ENCODE measurements at places on chromosomes 1 and 21.

DNA sequence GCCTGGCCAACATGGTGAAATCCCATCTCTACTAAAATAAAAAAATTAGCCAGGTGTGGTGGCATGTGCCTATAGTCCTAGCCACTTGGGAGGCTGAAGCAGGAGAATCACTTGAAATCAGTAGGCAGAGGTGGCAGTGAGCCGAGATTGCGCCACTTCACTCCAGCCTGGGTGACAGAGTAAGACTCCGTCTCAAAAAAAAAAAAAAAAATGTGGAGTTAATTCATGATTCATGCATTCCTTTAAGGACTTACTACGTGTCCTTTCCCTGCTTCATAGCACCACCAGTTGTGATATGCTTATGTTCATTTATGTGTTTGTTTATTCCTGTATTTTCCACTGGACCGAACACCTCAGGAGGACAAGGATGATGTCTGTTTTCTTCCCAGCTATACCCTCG lies 12.7 kb upstream of the PRELP start:
- no peak for DNase-seq

DNA sequence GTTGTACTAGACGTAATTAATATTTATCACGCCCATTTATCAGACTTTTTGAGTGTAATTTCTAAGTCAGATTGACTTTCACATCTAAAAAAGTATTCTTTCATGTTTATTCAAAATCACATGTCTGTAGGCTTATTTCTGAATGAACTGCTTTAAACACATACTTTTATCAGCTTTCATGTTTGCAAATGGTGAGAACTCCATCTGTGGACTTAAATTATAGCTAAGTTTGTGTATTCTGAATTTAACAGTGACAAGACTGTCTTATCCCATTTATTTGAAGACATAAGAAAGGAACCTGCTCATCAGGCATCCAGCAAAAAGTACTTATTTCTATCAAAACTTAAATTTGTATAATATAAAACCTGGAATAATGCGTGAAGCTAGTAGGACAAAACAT lies 69.3 kb downstream of the DENND1B start:
- DNase-seq = no peak

GRCh38 chr1:17465228-17465627 lies 25.8 kb upstream of the RCC2 start:
- DNase-seq = no peak

DNA sequence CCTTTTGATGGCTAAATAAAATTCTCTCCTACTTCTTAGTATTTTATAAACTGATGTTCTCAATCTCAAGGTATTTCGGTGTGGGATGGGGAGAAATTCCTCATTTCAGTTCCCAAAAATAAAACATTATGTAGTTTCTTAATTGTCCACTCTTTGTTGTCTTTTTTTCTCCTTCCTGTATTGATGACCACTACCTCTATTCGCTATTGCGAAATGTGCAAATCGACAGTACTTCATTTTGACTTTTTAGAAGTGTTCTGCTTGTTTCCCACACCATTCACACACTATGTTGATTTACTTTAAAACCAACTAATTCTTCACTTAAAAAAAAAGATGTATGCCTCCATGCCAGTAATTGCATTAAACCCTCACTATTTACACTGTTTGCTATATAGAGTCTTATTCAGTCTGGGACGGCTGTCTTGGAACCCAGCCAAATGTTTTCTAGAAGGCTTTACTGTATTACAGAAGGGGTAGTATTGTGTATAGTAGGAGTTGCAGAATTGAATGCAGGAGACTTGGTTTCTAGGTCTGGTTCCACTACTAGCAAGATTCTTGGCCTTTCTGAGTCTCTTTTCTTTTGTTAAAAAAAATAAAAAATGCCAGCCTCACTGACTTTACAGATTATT lies 5.6 kb downstream of the RNF2 start:
- DNase-seq = no peak

- no peak for DNase-seq
Measured at GRCh38 chr1:155300553-155301329, 497 bp downstream of the PKLR start.

DNA sequence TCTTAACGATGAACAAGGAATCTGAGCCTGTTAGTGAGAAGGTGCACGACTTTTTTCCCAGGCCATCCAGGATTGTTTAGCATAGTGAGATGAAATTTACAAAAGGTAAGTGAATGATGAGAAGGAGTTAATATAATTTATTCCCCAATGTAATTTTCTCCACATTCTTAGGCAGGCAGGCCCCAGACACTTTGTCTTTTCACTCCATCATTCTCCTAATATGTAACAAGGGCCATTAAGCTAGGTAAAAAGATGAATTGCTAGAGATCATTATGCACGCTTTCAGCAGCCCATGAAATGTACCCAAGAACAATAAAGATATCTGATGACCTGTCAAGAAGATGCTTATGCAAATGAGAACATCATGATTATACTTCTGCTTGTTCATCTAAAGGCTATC lies 24.1 kb downstream of the NIBAN1 start:
- no peak for DNase-seq

DNA sequence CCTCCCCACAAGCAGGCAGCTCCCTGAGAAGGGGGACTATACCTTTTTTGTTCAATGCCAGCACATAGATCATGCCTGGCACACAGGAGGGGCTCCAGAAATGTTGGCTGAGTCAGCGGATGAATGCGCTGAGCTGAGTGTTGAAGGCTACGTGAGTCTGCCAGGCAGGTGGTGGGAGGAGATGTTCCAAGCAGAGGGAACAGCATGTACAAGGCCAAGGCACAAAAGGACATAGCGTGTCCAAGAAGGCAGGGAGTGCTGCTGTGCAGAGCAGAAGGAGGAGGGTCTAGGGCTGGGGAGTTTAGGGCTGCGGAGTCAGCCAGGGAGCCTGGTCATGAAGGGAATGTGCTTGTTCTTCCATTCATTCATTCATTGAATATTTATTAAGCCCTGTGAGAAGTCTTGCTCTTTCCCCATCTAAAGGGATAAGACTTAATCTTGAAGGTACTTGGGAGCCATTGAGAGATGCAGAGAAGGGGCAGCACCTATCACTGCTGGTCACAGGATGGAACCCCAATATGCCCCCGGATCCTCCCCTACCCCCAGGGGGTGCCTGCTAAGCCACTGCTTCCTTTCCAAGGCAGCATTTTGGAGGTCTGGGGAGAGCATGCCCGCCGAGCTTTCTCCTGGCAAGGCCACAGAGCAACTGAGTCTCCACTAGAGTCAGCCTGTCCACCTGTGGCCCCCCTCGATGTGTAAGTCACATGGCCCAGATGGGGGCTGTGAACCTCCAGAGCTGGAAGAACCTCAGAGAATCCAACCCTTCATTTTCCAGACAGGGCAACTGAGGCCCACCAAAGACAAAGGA lies 31.2 kb upstream of the LAPTM5 start:
- DNase-seq = no peak

GRCh38 chr1:168565825-168566224 lies 10.6 kb upstream of the XCL1 start:
- DNase-seq = no peak

- DNase-seq = no peak
Measured at GRCh38 chr1:6280761-6281451, 20.0 kb upstream of the GPR153 start.

GRCh38 chr1:23140940-23141596 lies 27.6 kb downstream of the LUZP1 start:
- DNase-seq = no peak

DNA sequence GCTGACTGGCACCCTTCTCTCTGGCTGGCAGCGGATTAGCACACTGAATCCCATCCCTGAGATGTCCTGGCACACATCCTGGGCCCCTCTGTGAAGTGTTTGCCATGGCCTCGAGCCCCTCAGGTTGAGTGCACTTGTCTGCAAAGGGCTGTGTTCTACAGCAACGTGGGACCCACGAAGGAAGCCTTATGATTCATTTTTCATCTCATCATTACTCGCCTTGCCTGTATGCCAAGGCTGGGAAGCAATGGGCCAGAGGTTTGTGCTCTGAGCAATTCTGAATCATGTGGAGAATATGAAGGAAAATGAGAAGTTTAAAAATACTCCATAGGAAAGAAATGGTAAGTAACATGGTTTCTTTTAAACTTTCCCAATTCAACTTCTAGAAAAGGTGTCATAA lies 124.8 kb upstream of the LMO4 start:
- no peak for DNase-seq

DNA sequence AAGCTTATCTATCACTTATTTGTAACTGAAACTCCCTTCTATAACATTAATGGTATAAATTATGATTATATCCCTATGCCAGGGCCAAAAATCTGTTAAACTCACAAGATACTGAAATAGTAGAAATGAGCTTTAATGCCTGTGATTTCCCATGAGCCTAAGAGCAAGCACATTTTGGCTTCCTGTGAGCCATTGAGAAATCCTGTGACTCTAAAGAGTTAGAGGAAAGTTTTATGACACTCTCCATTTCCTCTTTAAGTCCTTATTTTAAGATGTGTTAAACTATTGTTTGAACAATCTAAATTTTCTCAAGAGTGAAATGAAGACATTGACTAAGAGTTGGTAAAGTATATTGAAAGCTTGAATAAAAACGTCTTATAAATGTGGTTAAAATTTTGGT lies 45.6 kb downstream of the SUCO start:
- DNase-seq = no peak

DNA sequence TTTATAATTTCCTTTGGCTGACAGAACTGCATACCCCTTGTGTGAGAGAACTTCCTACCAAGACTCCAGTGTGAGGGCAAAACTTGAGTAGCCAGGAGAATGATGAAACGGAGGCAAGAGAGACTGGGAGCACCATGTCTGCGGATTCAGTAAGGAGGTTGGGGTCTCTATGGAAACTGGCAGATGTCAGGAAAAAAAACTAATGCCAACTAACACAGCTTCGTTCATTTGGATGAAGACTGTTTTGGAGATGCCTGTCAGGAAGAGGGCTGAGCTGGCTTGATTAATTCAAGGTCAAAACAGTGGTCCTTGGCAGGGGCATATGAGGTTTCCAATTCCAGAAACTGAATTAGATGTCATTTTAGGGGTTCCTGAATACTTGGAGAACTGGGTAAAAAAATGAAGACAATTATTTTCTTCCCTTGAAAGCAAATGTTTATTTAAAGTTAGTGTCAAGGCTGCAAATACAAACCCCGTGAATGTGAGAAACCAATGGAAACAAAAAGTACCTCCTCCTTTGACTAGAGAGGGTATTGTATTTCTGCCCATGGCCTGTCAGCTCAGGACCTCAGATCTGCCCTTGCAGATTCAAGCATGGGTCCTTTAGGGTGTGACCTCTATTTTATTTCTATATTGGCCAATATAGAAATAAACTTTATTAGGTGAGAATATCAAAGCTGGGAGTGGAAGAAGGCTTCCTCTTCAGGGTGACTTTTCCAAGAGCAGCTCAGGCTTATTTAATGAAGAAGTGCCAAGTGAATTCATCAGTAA lies 110.5 kb downstream of the MAST2 start:
- no peak for DNase-seq

- no peak for DNase-seq
Measured at GRCh38 chr1:64699327-64699726, 45.5 kb upstream of the RAVER2 start.

- DNase-seq = no peak
Measured at GRCh38 chr1:230858918-230859729, 9.2 kb downstream of the C1orf198 start.

- no peak for DNase-seq
Measured at GRCh38 chr1:35683012-35683411, 35.7 kb downstream of the C1orf216 start.

DNA sequence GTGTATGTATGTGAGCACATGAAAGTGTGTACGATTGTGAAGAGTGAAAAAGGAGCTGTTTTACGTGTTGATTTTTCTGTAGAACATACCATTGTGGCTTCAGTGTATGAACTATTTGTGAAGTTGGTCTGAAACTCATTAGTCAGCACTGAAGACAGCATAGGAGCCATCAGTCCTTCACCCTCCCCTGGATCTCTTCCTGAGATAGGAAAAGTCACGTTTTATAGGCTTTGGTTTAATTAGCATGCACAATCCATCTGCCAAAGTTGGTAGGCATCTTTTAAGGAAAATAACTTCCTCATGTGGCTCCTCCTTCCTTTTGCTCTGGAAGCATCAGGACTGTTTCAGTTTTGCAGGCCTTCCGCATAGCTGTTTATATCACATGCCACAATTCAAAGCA lies 1.4 kb upstream of the RABIF start:
- no peak for DNase-seq

- no peak for DNase-seq
Measured at GRCh38 chr21:34128674-34129038, 55.3 kb downstream of the MRPS6 start.

- DNase-seq = no peak
Measured at GRCh38 chr1:220149742-220150141, 55.8 kb downstream of the IARS2 start.

All from NAMALWA (cell line).